Thymus (tissue), 14 donors: ENCODE measurements at places on chromosomes 2 and 18. TPM values are rescaled to one million over a fixed set of nuclear protein-coding genes. Genes with fewer than 3 reads are reported as not detected.
A peak's percentile ranks its signal among the peaks of the same experiment; 100 is the strongest.

- H3K4me1 ChIP-seq, result no peaks in the 10 kb centered on the region
- H3K4me3 ChIP-seq, result no peak overlapping the region
- H3K27me3 ChIP-seq, result no peaks in the 10 kb centered on the region
- H3K27ac ChIP-seq, result no peak overlapping the region
Observed at GRCh38 chr2:121254748-121255147, 30.3 kb downstream of the TFCP2L1 start.

DNA sequence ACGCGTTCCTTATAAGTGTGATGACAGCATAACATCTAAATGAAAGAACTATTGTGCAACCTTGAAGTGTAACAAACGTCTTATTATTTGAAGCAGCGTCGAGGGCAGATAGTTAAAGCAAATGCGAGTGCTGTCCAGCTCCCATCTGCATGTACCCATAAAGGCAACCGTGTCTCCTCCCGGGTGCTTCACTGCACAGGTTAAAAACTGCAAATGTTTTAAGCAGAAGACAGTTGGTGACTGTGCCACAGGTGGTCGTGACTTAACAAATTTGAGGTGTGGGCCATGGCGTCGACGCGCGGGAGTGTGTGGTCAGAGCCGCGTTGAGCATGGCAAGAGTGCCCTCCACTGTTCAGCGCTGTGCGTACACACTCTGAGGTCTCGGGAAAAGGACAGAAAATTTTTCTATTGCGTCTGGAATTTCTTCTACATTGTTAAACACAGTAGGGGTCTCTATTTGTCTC lies 6.4 kb downstream of the SALL3 start:
- no peak overlapping the region for H3K27ac ChIP-seq
- H3K36me3 ChIP-seq, result no peaks in the 10 kb centered on the region
- H3K27me3 ChIP-seq, result peaks cover 75% of the 10 kb centered on the region

GRCh38 chr2:102357937-102358336 lies 2.3 kb downstream of the IL18R1 start:
- H3K27me3 ChIP-seq, result peaks cover 4% of the 10 kb centered on the region
- no peak overlapping the region for H3K4me3 ChIP-seq
- no peak for DNase-seq
- H3K4me1 ChIP-seq, result peaks cover 3% of the 10 kb centered on the region

GRCh38 chr2:239157771-239158170 lies 243.0 kb downstream of the HDAC4 start:
- no peaks in the 10 kb centered on the region for H3K4me1 ChIP-seq
- H3K27me3 ChIP-seq, result no peaks in the 10 kb centered on the region
- H3K4me3 ChIP-seq, result no peak overlapping the region
- DNase-seq, result no peak

GRCh38 chr2:210250622-210251021 lies 25.4 kb upstream of the ACADL start:
- H3K27me3 ChIP-seq, result no peaks in the 10 kb centered on the region
- no peaks in the 10 kb centered on the region for H3K4me1 ChIP-seq
- H3K4me3 ChIP-seq, result no peak overlapping the region
- H3K36me3 ChIP-seq, result no peaks in the 10 kb centered on the region
- DNase-seq, result no peak
- H3K27ac ChIP-seq, result no peak overlapping the region

DNA sequence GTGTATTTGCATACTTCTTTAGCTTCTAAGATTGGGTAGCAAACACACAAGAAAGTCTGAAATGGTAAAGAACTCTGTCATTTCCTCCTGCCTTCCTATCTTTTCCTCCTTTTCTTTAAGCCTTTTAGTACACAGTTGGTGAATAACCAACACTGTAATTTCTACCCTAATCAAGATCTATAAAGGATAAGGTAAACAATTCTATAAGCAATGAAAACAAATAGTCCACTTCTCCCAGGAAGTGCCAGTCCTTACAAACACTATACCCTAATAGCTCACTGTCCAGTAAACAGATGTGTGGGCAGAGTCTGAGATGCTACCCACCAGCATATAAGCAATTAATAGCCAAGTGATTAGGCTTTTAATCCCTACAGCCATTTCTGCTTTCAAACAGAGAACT lies 81.0 kb upstream of the TFCP2L1 start:
- H3K4me1 ChIP-seq, result no peaks in the 10 kb centered on the region
- no peak overlapping the region for H3K27ac ChIP-seq
- H3K27me3 ChIP-seq, result no peaks in the 10 kb centered on the region
- peaks cover 57% of the 10 kb centered on the region for H3K36me3 ChIP-seq
- no peak overlapping the region for H3K4me3 ChIP-seq
- DNase-seq, result no peak

DNA sequence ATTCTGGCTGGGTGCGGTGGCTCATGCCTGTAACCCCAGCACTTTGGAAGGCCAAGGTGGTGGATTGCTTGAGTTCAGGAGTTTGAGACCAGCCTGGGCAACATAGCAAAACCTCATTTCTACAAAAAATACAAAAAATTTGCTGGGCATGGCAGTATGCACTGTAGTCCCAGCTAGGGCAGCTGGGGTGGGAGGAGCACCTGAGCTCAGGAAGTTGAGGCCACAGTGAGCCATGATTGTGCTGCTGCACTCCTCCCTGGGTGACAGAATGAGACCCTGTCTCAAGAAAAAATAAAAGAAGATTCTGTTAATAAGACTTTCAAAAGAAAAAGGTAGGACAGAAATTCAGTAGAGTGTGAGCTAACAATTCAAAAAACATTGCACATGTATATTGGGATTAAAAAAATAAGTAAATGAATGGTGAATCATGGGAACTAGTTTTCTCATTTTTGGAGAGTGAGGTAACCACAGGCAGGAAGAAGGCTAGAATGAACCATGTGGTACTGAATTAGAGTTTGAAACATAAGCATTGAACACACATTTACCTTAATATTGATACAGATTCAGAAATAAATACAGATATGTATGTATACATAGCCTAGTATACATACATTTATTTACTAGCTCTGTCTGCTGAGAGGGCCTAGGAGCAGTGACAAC lies 53.5 kb downstream of the NCOA1 start:
- H3K27me3 ChIP-seq, result no peaks in the 10 kb centered on the region
- DNase-seq, result no peak
- H3K36me3 ChIP-seq, result no peaks in the 10 kb centered on the region
- no peak overlapping the region for H3K27ac ChIP-seq

DNA sequence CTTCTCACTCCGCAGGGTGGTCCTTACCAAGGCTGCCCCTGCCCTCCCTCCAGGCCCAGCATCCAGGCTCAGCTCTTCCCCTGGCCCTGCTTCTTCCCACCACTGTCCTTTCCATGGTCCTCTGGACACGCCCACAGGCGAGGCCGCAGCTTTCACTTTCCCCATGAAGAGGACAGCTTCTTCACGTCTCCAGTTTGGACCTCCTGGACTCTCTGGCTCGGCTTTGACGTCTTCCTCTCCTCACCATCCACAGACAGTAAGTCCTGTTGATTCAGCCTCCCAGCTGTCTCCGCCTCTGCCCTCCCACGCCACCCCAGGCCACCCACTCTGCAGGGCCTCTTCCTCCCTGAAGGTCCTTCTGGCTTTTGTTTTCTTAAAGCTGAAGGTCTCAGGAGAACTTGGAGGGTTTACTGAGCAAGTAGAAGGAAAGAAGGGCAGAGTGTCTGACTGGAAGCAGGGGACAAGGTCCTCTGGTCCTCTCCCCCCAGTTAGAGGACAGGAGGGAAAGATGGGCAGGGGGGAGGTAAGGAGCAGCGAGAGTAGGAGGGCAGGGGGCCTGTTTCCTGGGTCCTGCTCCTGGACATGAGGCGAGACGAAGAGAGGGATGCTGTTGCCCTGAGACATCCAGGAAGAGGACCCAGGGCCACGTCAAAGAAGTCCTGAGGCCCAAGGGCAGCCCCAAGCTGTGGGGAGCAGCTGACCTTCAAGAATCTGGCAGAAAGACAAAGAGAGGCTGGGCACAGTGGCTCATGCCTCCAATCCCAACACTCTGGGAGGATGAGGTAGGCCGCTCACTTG lies 24.7 kb upstream of the NMUR1 start:
- H3K27ac ChIP-seq, result no peak overlapping the region
- H3K4me3 ChIP-seq, result no peak overlapping the region
- H3K4me1 ChIP-seq, result no peaks in the 10 kb centered on the region
- DNase-seq, result no peak
- no peaks in the 10 kb centered on the region for H3K27me3 ChIP-seq
- no peaks in the 10 kb centered on the region for H3K36me3 ChIP-seq

GRCh38 chr2:196170606-196171247 lies 651 bp downstream of the STK17B start:
- peak overlapping the region; percentile 89 for H3K4me3 ChIP-seq
- peaks cover 3% of the 10 kb centered on the region for H3K36me3 ChIP-seq

Gene C18orf63
- total RNA-seq, result under 0.01 TPM

Gene PAX8
- 0.19 TPM for total RNA-seq

Gene PLA2R1
- 0.90 TPM for total RNA-seq

Gene ABCG5
- not detected for total RNA-seq

Gene LIMS4
- 0.71 TPM for total RNA-seq

Gene HOXD13
- total RNA-seq, result not detected

Gene C18orf54
- total RNA-seq, result 3.5 TPM

Gene ZAP70
- total RNA-seq, result 160 TPM
